Nucleus accumbens (tissue), 56 donors: ENCODE measurements at places on chromosomes 3 and 15.

- no peak for DNase-seq
Measured at GRCh38 chr3:12490547-12490946, 6.3 kb downstream of the TSEN2 start.

GRCh38 chr15:96524676-96525417, 194.3 kb downstream of the NR2F2 start:
- DNase-seq = no peak

DNA sequence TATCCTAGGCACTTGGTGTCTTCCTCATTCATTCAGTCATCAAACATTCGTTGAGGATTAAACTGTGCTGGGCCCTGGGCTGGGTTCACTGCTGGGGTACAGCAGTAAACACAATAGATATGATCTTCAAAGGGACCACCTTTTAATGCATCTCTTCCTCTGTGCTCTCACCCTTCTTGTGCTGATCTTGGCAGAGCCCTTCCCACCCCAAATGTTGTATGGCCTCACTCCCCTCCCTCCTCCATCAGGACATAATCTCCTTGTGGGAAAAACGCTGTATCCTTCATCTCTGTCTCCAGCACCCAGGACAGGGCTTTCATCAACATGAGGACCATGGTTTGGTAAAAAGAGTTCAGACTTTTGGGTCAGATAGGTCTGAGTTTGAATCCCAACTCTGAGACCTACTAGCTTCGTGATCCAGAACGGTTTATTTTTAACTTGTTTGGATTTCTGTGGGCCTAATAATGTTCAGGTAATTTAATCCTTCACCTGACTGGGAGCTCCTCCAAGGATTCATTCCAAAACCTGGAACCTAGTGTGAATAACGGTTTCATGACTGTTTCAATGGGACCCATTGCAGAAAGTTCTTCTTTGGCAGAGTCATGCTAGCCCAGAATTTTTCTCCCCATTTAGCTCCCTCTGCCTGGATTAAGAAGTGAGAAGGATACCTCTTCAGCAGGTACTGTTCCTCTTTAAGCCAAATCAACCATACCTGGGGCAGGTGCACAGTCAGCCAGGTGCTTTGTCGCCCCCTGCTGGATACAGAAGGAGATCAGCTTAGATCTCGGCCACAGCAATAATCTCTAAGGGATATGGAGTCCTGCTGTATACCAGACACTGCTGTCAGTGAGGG, 5.2 kb upstream of the WNT7A start:
- DNase-seq = no peak

- no peak for DNase-seq
Measured at GRCh38 chr3:43729707-43730414, 39.1 kb downstream of the ABHD5 start.

DNA sequence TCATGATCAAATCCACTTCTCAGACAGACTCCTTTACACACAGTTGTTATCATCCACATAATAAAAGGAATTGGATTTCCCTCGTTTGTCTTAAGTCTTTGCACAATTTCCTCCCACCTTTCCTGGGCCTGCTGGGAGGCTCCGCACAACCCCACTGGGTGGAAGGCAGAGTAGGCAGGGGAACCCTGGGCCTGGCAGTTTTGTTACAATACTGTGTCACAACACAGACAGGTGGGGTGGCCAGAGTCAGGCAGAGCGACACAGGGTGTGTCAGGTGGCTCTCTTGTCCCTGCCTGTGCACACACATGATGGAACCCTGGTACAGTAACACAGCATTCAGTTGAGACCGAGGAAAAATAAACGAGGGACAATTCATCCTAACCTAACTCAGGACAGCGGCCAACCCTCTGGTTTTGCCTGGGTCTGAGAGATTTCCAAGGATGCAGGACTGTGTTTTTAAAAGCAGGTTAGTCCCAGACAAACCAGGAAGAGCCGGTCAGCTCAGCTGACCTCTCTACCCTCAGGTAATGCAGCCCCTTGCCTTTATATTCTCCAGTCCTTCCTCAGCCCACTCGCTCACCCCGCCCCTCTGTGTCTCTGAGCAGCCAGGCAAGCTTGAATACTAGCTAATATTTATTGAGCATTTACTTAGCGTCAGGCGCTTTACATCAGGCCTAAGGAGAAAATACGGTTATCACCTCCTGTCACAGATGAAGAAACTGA, 8.8 kb upstream of the FAM174B start:
- DNase-seq = no peak

GRCh38 chr3:188156056-188156455, 2.1 kb downstream of the LPP start:
- no peak for DNase-seq

GRCh38 chr3:177005718-177006405, 191.4 kb downstream of the TBL1XR1 start:
- no peak for DNase-seq

GRCh38 chr15:59738676-59739075, 49.6 kb upstream of the BNIP2 start:
- no peak for DNase-seq

DNA sequence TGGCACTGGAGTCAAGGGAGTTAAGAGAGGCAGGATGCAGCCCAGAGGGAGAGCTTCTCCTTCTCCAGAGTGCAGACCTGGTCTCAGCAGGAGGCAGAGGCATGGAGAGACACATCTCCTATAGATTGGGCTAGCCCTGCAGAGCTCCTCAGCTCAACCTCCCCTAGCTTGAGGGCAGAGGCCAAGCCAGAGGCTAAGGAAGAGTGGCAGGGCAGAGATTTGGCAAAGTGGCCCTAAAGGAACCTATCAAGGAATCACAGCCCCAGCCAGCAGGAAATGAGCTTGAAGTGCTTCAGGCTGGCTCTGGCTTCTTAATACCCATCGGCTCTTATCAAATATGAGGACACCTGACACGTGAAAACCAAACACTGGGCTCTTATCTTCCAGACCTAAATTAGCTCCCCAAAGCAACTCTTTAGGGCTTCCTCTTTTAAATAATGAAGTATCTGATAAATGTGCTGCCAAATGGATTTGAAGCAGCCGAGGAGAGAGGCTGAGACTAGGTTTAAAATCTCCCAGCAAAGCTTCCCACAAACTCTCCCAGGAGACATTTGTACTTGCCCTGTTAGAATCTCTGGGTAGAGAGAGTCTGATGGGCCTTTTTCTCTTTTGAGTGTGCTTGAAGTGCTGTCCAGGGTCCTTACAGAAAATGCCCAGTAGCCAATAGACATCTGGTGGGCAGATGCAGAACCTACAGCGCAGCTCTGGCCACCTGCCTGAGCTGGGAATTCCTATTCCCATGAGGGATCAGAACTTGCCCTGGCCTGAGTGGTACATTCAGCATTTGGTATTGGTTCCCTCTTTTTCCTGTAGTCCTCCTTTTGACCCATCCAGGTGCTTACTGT, 271.4 kb downstream of the CLSTN2 start:
- DNase-seq = no peak

GRCh38 chr15:75694241-75695182, 18.1 kb downstream of the CSPG4 start:
- DNase-seq = peak; percentile 57

- no peak for DNase-seq
Measured at GRCh38 chr3:128983293-128984069, 10.4 kb downstream of the CFAP92 start.

DNA sequence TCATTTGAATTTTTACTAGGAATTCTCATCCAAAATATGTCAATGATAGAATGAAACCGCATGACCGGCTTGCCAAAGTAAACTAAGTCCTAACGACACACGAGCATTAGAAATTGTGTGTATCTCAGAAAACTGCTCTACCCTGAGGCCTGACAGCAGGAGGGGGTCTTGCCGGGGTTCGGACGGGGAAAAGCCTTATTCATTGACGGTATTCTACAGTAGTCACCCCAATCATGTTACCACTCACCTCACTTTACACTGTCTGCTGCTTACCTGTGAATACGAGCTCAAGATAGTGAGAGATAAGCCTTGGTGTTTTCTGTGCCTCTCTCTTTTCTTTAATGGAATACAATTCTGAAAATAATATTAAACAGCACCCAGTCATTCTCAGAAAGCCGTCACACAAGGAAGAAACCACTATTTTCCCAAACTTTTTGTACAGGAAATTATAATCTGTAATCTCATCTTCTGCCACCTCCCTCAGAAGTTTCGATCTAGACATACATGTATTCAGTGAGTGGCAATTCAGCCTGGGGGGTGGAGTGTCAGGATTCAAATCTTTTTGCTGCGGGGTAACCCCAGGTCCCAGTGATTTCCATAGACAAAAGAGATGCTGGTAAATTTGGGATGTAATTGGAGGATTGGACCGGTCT, 492 bp upstream of the FAM43A start:
- no peak for DNase-seq

DNA sequence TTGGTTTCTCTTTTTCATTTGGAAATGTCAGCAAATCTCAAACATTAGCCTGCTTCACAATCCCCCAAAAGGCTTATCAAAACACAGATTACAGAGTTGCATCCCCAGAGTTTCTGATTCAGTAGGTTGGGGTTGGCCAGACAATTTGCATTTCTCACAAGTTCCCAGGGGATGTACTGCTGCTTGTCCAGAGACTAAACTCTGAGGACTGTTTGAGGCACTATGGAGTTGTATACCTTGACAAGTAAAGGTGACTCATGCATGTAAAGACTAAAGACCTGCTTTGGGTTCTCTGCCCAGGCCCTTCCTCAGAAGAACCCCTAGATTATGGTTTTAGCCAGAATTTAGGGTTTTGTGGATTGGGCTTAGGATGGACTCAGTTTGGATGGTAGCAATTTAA, 151.1 kb upstream of the ARHGEF26 start:
- DNase-seq = no peak

GRCh38 chr15:36571301-36571700, 8.1 kb upstream of the CDIN1 start:
- no peak for DNase-seq

DNA sequence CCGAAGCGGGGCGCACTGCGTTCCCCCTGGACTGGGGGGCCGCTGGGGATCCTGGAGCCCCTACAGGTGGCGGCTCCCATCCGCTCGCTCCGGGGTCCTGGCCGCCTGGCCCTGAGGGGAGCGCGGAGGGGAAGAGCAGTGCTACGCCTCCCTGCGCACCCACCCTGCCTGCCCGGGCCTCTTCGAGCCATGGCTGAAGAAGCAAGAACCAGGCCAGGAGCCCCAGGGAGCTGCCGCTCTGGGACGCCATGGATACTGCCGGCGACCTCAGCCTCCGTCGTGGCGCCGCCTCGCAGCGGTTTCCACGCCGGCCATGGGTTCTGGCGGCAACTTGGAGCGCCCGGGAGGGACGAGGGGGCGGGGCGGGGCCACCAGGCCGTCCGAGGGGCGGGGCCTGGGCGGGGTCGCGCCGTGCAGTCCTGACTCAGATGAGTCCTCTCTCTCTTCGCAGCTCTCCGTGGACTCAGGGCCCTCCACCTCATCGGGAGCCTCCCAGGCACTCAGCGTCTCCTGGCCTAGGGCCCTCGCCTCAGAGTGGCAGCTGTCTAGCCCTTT, 50.9 kb downstream of the MYL3 start:
- no peak for DNase-seq

DNA sequence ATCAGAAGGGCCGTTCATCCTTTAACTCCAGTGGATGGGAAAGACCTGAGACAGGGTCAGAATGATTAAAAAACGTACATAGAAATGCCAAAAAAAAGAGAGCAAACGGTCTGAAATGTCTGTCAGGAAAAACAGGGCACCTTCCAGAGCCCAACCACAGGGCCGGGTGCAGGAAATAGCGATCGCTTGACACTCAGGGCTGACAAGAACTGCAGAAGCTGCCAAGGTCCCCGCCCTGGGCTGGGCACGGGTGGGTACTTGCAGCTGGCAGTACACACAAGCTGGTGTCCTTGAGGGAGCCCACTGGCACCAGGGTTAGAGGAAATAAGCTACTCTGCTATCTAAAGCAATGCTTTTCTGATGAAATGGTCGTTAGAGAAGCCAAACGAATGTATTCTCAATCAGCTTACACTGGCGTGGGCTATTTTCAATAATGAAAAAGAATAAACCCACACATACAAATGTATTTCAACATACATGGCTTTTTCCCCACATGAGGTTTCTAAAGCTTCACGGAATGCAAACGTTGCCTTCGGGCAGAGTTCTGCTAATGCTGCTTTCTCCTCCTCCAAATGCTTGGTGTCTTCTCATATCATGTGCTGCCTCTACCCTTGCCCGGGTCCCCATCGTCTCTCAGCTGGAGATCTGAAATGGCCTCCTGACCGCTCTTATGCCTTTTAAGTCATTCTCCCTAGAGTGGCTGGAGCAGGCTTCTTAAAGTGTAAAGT, 15.6 kb downstream of the FRMD4B start:
- DNase-seq = peak; percentile 26

- no peak for DNase-seq
Measured at GRCh38 chr3:196320137-196320536, 2.1 kb upstream of the DYNLT2B start.

GRCh38 chr15:57320631-57321220, 55.6 kb upstream of the CGNL1 start:
- DNase-seq = no peak

GRCh38 chr15:52005748-52006701, 13.0 kb upstream of the MAPK6 start:
- no peak for DNase-seq

GRCh38 chr15:52278135-52278534, 17.5 kb downstream of the MYO5C start:
- no peak for DNase-seq

DNA sequence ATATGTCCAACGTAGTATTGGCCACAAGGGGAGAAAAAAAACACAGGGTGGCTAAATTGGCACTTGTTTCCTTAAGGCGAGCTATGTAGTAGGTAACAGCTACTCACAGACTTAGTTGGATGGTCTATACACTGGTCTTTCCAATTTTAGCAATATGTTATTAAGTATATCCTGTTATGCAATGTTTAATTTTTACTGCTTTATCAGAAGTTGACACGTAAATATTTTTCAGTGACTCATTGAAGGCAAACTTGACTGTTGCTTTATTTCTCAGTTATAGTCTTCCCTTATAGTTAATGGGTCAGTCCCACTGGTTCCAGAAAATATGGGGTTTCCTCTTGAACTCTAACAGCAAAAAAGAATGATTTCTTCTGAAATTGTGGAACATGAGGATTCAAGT, 46.5 kb downstream of the ADPGK start:
- no peak for DNase-seq

DNA sequence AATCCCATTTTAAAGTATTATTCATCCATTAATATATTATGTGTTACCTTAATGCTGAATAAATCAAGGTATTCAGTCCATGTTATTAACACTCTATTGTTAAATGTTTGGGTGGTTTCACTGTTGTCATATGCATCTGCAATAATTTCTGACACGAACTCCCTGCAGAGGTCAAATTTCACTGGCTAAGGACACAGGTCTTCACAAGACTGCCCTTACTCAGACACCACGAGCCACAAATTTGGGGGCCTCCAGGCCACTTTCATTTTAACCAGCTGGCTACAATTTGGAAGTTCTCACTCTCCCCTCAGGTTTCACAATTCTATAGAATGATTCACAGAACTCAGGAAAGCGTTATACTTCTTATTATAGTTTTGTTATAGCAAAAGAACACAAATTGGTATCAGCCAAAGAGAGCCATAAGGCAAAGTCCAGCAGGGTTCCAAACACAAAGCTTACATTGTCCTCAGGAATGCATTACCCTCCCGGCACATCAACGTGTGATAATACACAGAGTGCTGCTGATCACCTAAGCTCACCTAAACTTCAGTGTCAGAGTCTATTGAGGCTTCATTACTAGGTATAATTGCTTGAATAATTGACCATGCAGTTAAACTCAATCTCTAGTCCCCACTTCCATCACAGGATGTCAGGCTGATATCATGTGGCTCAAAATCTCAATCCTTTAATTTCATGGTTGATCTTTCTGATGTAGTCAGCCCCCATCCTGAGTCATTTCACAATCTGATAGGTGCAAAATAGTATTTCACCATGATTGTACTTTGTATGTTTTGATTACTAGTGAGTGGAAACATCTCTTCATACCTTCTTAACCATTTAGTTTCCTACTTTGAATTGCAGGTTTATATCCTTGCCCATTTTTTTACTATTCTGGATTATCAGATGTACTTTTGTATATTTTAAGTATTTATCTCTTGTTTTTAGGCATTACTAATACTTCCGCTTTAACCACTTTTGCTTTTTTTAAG, 441.4 kb upstream of the AGTR1 start:
- no peak for DNase-seq
